Osteoblast (primary cell): ENCODE measurements at places on chromosomes 3 and 15. TPM values are rescaled to one million over a fixed set of nuclear protein-coding genes. Genes with fewer than 3 reads are reported as not detected.

- DNase-seq: no peak
- H3K36me3 ChIP-seq: peaks cover 40% of the 10 kb centered on the region
- peaks cover 7% of the 10 kb centered on the region for H3K4me1 ChIP-seq
- no peaks in the 10 kb centered on the region for H3K27me3 ChIP-seq
Observed at GRCh38 chr3:123096126-123096525, 29.3 kb downstream of the PDIA5 start.

GRCh38 chr15:76233921-76234320 lies 77.3 kb downstream of the ETFA start:
- H3K4me3 ChIP-seq: no peak overlapping the region
- DNase-seq: no peak
- no peaks in the 10 kb centered on the region for H3K27me3 ChIP-seq
- H3K4me1 ChIP-seq: no peaks in the 10 kb centered on the region
- peaks cover 3% of the 10 kb centered on the region for H3K36me3 ChIP-seq

- H3K36me3 ChIP-seq: peaks cover 57% of the 10 kb centered on the region
- peaks cover 48% of the 10 kb centered on the region for H3K4me1 ChIP-seq
- no peaks in the 10 kb centered on the region for H3K27me3 ChIP-seq
- DNase-seq: no peak
Observed at GRCh38 chr3:39144748-39145380, 8.5 kb downstream of the CSRNP1 start.

DNA sequence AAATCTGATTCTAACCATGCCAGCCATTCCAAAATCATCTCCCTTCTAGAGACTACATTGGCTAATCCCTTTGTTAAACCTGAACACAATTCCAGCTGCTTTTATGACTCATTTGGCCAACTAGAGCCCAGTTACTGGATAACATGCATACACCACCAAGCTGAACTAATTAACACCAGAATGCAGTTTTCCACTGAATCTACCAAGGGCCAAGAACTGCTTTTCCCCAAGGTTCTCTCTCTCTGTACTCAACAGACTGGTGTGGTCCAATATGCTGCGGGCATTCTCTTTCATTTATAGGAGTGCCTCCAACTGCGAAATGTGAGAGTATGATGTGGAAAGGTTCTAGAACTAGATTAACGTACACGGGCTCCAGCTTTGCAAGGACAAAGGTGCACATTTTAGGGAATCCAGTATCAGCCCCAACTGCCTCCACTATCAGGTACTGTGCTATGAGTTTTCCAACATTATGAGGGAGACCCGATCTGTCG lies 1.5 kb downstream of the CHSY1 start:
- DNase-seq: peak; percentile 97
- H3K27ac ChIP-seq: peak overlapping the region; percentile 85
- peaks cover 12% of the 10 kb centered on the region for H3K36me3 ChIP-seq
- no peaks in the 10 kb centered on the region for H3K27me3 ChIP-seq
- peak overlapping the region; percentile 76 for H3K4me3 ChIP-seq

DNA sequence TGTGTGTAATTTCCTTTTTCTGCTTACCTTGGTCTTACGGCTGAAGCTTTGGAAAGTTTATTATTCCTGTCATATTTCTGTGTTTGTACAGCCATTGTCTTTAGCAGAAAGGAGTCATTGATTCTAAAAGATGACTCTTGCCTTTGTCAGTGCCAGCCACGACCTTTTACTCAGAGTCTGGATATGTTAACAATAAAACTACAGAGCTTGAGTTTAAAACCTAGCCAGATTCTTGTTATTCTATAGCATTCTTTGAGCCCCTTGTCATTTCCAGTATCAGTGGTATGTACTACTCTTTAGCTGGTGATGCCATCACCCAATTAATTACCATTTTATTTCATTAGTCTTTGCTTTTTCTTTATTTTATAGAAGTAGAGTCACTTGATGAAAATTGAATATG lies 142.4 kb downstream of the TCF12 start:
- no peaks in the 10 kb centered on the region for H3K27me3 ChIP-seq
- H3K4me1 ChIP-seq: peaks cover 55% of the 10 kb centered on the region
- H3K4me3 ChIP-seq: no peak overlapping the region
- peak overlapping the region; percentile 76 for H3K27ac ChIP-seq
- peak; percentile 41 for DNase-seq

DNA sequence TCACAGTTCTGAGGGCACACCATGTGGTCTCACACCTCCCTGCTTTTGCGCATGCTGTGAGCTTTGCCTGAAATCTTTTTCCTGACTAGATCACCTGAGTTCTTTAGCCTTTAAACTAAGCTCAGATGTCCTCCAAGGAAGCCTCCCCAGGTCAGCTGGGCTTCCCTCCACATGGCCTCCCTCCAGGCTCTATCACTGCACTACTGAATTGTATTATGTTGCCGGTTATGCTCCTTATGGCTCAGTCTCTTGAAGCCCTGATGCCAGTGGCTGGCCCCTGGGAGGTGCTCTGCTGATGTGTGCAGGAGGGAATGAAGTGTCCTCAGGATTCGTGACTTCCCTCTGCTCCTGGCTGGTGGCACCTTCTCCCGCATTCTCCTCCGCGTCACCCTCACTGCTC lies 93.3 kb upstream of the BLM start:
- DNase-seq: no peak
- no peaks in the 10 kb centered on the region for H3K27me3 ChIP-seq
- peaks cover 51% of the 10 kb centered on the region for H3K36me3 ChIP-seq
- no peaks in the 10 kb centered on the region for H3K4me1 ChIP-seq

DNA sequence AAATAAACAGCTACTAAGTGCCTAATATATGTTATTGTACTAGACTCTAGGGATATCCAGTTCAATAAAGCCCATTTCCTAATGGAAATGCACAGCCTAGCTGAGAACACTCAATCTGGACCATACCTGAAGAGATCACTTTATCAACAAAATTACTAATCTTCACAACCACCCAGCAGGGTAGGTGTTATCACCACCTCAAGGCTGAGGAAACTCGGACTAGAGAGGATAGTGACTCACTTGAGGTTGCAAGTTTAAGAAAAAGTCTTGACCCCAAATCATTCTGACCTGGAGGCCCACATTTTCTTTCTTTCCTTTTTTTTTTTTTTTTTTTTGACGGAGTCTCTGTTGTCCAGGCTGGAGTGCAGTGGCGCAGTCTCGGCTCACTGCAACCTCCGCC lies 3.1 kb upstream of the FMN1 start:
- no peak overlapping the region for H3K27ac ChIP-seq
- no peak for DNase-seq
- H3K4me1 ChIP-seq: peaks cover 5% of the 10 kb centered on the region
- peaks cover 41% of the 10 kb centered on the region for H3K27me3 ChIP-seq
- H3K36me3 ChIP-seq: no peaks in the 10 kb centered on the region

DNA sequence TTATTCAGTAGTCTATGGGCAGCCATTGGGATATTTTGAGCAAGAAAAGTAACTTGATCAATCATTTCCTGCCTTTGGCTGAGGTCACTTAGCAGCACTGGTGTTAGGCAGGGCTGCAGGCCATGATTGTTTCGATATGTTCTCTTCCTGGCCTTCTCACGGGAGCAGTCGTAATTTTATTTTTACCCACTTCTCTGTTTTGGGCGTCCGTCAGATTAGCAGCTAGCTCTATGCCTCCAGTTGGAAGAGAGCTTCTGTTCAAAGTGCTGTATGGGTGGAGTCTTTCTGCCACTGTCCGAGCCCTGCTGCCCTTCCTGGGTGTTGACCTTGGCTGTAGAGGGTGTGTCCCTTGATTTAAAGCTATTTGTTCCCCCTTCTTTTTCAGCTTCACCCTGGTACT lies 123.4 kb upstream of the ROPN1 start:
- no peak for DNase-seq
- no peak overlapping the region for H3K4me3 ChIP-seq
- H3K27me3 ChIP-seq: no peaks in the 10 kb centered on the region

Gene ITPKA
- 0.29 and 0.36 TPM in 2 replicates for total RNA-seq
